ENCODE measurements at places on chromosomes 3 and 15.

DNA sequence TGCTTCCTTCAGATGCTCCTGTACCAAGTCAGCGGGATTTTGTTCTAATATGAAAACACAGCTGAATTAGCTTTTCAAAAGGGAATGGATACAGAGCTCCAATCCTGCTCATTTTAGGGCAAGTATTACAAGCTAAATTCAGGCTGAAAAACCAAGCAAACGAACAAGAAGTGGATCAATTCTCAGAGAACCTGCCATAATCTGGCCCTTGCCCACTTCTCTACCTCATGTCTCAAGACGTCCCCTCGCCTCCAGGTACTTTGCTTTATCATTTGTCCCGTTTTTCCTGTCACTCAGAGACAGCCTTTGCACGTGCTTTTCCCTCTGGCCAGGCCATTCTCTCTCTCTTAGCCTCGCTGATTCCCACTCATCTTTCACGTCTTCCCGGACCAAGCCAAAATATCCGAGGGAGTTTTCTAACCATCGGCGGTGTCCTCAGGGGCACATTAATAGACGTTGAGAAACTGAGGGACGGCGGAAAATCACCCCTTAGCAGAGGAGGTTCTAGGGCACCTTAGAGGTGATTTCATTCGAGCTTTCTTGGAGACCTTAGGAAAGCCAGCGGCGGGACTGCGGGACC is 654 bp downstream of the SUSD5 start:
- DNase-seq = no peak

DNA sequence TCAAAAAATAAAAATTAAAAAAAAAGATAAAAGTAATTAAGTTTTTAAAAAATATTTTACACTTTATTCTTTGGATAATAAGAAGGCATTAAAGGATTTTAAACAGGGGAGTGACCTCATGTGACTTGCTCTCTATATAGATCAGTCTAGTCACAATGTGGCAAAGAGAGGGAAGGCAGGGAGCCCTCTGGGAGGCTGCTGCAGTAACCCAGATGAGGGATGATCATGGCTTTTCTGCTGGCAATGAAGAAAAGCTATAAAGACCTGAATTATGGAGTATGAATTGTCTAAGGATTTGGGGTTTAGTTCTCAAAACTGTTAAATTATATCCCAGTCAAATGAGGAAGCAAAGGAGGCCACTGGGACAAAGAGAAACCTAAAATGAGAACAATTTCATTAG is 58.1 kb downstream of the SUMF1 start:
- no peak for DNase-seq

DNA sequence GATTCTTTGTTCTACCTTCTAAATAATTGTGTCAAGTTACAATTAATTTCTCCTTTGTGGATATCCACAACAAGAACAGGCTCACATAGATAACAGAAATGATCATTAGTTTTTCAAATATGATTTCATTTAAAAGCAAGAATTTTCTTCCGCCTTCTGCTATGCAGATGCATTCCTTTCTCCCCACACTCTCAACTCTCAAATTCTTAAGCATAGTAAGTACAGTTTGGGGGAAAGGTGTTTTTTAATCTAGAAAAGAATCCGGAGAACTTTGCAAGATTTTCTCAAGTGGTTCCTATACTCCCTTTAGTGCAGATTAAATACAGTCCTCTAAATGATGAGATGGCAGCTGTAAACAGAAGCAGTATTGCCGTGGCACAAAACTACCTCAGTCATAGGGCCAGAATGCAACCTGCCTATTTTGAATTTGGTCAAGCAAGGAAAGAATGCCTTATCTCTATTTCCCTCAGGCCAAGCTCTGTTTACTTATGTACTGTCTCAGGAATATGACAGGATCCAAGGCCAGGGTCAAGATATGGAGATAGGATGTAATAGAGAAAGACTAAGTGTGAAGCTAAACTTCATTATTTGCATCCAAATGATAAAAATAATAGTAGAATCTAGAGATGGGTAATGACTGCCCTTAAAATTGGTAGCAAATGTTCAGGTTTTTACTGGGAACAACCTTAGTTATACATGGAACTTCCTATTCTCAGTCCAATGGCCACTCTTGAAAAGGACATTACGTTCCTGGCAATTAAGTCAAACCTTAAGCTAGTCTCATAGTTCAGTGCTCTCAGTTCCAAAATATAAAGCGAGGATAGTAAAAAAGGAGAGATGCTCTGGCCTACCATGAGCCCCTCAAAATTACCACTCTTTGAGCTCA is 77.3 kb upstream of the PHLDB2 start:
- no peak for DNase-seq

DNA sequence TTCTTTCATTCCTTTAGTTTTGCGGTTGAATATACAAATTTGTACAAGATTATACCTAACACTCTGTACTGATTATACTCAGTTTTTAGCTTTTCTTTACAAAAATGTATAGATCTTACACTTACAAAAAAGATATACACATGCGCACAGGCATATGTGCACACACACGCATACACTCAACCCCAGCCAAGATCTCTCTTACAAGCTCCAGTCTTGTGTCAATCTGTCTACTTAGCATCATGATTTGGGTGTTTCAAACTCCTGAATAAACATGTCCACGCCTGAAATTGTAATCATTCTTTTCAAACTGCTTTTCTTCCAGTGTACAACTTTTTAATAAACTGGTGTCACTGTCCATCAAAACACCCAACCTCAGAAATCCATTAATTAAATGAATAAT is 180.7 kb downstream of the NAALADL2 start:
- no peak for DNase-seq

DNA sequence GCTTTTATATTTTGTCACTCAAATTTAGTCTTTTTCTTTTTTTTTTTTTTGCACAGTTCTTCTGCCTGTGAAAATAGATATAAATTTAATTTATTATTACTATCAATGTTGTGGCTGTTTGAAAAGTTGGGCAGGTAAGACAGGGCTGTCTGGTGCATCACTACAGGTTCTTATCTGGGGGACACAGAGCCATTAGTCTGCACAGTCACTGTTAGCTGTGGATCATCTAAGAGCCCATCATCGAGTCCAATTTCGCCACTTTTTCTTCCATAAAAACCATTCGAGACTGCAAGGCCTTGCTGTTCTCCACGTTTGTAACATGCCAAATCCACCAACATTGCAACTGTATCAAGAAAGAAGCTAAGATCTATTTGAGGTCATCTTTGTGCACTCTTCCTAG is 325.6 kb upstream of the UMPS start:
- DNase-seq = no peak

Data from stimulated activated CD4-positive, alpha-beta T cell treated with anti-CD3 and anti-CD28 coated beads, Interleukin-4, amount 100 ng/mL, for 1 hour (primary cell).